ENCODE measurements at places on chromosomes 2 and 18.

DNA sequence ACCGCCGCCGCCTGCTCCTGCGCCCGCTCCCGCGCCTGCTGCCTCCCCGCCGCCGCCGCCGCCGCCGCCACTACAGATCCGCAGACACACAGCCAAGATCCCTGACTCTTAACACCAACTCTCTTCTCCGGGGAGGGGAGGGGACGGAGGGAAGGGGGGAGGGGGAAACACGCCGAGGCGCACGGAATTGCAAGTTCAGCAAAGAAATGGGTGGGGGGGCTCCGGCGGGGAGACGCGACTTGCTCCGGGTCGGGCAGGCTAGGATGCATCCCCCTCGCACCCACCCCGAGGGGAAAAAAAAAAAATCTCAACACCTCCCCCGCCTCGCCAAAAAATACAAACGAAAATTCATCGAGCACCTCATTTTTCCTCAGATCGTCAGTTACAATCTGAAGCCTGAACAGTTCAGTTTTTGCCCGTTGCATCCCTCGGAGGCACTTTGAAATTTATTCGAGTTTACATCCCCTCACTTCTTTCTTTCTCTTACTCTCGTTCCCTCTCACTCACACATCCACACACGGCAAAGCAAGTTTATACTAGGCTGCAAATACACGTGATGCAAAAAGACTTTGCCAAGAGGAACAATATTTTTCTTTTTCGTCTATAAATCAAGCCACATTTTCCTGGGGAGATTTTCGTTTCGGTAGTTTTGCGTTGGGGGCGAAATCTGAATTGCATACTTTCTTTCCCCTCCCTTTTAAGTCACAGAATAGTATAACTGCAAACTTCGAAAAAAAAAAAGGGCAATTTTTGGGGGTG is at the start of gene TCF4:
TSS of gene TCF4 (minus strand) at position 82 of the 759 bp plus-strand sequence. CDS start 1,076 bp downstream, outside the sequence.
- DNase-seq: peak; percentile 86

DNA sequence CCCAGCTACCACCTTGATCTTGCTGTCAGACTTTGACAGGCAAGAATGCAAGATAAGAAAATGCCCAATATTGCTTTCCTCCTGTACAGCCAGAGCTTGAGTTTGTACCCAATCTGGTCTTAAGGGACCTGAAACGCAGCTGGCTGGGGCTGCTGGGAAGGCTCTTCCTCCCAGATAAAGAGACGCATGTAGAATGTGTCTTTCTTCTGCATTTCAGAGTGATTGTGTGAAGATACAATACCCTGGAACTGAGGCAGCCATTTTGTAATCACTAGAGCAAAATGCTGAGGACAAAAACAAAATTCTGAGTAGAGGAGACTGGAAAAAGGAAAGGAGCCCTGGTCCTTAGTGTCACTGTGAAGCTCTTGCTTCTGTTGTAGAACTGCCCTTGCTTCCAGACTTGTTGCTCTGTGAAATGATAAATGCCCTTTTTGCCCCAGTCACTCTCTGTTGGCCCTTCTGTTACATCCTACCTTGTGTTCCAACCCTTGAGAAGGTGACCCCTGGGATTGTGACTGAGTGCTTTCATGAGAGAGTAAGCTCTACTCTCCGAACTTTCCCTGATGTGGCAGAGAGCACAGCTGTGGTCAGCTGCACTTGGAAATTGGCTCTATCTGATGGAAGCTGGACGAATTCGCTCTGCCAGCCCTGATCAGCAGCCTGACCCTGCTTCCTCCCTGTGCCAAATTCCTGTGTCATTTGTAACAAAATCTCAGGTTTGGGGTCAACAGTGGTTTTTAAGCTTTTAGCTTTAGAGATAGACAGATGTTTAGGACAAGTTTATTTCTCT is 137.4 kb upstream of the RBMS1 start:
- peak; percentile 47 for DNase-seq

- no peak for DNase-seq
Measured at GRCh38 chr2:132757676-132758075, 87.7 kb upstream of the LYPD1 start.

GRCh38 chr2:138245310-138245709 is 256.3 kb upstream of the SPOPL start:
- DNase-seq: no peak

DNA sequence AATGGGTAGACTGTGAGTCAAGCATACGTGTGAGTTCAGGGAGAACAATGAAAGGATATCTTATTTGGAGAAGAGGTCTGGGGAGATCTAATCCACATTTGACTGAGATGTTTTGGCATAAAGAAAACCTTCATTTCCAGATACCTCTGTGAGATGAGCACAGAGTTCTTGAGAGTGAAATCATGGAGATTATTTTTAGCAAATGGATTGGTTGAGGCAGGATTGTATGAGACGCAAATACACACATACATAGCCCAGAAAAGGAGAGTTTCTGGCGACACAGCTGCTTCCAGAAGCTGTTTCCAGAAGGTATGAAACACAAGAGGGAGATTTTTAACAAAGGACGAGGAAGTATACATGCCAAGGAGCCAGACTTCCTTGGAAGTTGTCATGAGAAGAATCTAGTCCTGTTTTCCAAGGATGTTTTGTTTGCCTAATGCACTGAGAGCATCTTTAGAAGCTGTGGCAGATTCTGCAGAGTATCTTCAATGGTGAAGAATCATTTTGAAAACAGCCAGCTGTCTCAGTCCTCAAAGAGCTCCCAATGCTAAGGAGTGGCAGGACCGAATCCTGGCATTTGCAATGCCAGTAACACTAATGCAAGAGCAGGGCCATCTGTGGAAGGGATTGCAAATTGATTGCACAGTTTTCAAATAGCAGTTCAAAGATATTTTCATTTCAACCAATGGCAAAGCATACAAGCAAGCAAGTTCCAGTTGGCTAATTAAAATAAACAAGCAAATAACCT is 177.2 kb downstream of the SETBP1 start:
- no peak for DNase-seq

GRCh38 chr2:48006094-48006493 is 99.8 kb upstream of the FBXO11 start:
- DNase-seq: no peak

GRCh38 chr2:113886479-113887008 is 3.3 kb upstream of the ACTR3 start:
- peak; percentile 83 for DNase-seq

DNA sequence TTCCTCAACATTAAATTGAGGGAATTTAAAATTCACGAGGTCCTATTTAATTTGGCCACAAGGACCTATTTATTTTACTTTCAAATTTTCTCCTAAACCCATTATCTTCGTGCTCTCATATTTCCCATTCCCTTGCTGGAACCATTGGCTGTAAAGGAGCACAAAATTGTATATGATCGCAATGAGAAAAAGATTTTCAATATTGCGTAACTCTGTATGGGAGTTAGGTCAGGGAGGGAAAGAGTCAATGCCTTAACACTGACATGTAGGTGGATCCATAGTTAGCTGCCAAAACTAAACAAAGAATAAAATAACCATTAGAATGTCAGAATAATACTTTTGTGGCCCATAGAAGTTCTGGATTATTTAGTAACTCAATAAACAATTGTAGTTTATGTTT is 40.6 kb upstream of the ZC3H15 start:
- peak; percentile 2 for DNase-seq

DNA sequence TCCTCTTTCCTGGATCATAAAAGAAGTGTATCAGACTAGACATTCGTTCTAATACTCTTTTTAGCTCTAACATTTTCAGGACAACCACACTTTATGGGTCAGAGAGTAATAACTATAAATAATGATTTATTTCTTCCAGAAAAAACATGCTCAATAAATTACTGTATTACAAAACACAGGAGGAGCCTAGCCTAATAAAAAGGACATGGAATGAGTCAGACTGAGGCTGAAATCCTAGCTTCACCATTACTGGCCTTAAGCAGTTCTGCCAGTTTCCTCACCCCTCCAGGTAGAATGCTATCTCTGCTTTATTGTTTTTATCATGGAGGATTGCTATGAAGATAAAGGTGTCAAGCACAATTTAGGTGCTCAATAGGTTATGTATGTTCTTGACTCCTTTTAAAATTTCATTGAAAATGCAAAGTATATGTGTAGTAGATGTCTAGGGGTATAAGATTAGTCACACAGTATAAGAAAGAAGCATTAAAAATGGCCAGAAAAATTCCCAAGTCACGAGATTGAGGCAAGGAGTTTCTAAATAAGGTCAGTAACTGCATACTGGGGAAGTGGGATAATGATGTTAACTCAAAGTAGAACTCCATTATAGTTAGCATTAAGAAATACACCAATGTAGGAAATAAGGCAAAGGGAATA is 105.5 kb upstream of the NEUROD1 start:
- no peak for DNase-seq

DNA sequence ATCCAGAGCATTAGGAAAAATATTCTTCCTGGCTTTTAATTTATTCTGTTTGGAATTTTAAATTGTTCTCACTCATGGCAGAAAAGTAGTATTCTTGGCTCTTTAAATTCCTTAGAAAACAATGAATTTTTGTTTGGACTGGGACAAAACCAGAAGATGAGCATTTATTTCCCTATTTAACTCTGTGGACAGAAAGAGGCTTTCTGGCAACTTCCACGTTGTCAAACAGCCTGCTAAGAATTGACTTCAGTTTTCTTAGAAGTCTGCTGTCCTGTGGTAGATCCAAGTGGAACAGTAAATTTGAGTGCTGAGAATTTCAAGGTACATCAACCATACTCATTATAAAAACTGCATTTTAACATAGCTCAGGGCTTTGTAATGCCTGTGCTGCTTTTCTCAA is 83.8 kb downstream of the MGAT5 start:
- DNase-seq: no peak

DNA sequence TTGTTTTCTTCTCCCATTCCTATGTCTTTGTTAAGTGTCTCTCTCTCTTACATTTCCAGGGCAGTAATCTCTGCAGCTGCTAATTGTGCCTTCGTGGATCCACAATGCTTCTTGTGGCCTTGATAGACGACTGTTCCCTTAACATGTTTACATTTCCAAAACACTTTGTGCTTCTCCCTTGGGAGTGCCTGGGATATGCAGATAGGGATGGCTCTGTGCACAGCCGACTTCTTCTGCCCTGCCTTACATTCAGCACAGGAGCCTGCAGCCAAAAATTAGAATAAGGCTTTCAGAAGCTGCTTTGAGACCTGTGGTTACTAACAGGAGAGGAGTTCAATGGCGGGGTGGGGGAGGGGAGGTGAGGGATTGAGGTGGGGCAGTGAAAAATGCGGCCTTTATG is 328.9 kb downstream of the TDRD15 start:
- no peak for DNase-seq

DNA sequence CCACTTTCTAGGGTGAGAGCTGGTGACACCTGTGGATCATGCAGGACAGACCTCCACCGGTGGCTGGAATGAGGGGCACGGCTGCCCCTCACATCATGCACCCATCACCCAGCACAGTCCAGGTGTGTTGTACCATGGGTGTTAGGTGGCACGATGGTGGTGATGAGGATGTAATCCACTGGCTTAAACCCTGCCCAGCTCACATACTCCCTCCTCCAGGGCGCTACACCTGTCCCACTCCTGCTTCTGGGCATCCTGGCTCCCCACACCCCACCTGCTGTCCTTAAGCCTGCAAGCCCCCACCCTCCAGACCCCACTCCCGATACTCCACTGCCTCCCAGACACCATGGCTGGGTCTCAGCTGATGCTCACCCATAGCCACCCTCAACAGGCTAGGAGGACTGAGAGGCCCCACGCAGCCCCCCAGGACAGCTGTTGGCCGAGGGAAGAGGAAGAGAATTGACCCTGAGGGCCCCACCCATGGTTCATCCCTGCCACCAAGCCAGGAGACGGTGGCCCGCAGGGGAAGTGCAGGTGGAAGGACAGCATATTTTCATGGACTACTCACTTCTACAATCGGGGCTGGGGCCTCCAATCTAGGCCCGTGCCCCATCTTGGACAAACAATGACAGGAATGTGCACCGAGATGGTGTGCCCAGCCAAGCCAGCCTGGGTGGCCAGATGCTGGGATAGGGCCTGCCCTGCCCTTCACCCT is 34.3 kb downstream of the MAL start:
- DNase-seq: no peak

DNA sequence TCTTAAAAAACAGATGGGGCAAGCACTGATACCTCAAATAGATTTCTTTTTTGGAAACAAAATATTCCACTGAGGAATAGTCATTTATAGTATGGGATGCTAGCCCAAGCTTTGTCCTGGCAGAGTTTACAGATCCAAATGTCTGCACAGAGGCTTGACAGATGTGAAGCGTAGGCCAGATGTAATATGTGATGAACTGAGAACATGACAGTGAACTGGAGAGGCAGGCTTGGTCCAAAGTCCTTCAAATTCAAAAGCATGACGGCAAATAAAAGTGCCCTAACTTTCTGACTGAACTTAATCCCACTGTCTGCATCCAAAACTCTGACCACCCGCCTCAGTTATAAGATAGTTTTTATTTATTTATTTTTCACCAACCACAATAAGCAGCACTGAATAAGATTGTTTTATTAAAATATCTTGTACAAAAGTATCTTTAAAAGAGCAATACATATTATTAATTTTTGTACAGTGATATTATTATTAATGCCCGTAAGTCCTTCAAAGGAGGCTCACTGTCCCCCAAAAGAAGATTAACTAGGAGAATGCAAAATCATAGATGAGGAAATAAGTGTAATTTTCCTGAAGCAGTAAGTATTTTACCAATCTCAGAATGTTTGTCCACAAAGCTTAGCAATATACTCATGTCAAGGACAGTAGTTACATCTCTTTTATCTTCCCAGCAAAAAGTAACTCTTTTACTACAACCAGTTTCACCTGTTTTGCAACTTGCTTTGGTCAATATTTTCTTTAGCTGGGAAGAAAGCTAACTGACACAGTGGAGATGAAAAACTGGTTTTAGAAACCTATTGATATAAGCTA is 10.7 kb upstream of the SPOPL start:
- DNase-seq: no peak

GRCh38 chr18:46034230-46034629 is 37.8 kb downstream of the PSTPIP2 start:
- DNase-seq: no peak

- DNase-seq: peak; percentile 13
Measured at GRCh38 chr18:21115519-21116411, 4.2 kb upstream of the ROCK1 start.

DNA sequence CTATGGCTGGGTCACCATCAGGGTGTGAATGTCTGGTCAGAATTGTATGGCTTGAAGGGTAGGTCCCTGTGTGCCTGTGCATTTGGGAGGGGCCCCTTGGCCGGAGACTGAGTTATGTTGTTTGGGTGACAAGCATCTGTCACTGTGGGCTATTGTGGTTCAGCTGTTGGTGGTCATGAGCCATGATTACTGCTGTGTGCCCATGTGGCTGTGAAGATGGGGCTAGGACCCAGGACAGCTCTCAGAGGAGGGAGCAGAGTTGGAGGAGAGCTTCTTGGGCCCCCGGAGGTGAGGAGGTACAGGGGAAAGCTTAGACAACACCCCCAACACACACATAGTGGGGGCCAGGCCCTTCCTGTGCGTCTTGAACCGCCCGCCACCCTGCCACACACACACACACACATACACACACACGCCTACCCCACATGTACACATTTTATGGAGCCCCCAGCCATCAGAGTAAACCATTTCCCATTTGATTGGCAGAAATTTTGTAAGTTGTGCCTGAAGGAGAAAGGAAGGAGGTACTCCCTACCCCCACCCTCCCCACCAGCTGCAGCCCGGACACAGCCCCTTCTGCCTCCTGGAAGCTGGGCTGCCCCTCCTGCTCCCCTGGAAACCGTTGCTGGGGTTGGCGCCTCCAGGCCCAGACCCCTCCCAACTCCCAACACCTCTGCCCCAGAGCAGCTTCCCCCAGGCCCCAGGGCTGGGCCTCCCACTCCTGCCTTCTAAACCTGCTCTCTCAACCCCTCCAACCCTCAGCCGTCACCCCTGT is 2.0 kb downstream of the GAREM2 start:
- no peak for DNase-seq
